ENCODE measurements at places on chromosomes 1 and 21.

- DNase-seq = no peak
Observed at GRCh38 chr21:36700971-36701755, 2.2 kb downstream of the SIM2 start.

- DNase-seq = no peak
Observed at GRCh38 chr1:183417772-183418491, at the start of gene NMNAT2. Gene NMNAT2, minus strand, starts transcription at chr1:183418380. Its CDS starts 113 bp downstream, at chr1:183418267.

- no peak for DNase-seq
Observed at GRCh38 chr1:30242168-30242567, 481.2 kb downstream of the MATN1 start.

DNA sequence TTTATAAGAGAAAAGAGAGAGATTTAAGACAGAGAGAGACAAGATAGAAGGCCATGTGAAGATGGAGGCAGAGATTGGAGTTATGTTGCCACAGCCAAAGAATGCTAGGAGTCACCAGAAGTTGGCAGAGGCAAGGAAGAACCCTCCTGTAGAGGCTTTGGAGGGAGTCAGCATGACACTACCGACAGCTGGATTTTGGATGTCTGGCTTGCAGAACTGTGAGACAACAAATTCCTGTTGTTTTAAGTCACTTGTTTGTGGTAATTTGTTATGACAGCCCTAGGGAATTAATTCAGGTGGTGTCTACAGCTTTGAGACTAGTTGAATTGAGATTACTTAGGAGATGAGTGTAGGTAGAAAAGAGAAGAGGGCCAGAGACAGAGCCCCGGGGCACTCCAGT, 158.5 kb downstream of the DNM3 start:
- no peak for DNase-seq
